ENCODE measurements at places on chromosomes 16 and 17.

DNA sequence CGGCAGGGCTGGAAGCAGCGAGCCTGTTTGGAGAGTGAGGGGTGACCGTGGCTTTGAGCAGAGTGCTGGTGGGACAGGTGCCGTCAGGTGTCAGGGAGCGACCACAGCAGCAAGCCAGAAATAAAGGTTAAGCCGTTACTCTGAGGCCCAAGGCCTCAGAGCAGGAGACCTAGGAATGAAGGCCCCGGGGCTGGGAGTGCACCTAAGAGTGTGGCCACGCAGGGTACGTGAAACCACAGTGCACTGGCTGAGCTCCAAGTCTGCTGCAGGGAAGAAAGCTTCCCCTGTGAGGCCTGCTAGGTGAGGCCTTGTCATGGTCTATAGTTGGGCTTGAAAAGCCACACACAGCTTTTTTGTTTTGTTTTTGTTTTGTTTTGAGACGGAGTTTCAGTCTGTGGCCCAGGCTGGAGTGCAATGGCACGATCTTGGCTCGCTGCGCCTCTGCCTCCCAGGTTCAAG, 8.7 kb downstream of the CLUAP1 start:
- no peak for DNase-seq

DNA sequence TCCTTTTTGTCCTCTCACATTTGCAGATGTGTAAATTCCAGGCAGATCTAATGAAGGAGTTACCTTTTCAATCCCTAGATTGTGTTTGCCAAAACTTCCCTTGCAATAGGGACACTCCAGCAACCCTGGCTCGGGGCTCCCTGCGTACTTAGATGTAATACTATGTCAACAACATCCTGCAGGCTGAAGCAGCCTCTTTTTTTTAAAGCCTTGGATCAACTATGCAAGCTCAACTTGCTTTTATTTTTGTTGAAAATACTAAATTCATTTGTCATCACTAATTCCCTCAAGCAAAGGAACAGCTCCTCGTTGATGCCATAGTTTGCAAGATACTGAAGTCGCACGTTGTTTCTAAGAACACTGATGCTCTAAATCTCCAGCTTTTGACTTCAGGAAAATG, 59.1 kb downstream of the GRIN2A start:
- DNase-seq: no peak

GRCh38 chr17:71830866-71831265, 290.0 kb upstream of the SOX9 start:
- DNase-seq: no peak

- DNase-seq: no peak
These were observed 204.4 kb downstream of the C16orf78 start for GRCh38 chr16:49578018-49578417.

GRCh38 chr16:27195941-27196595, 7.3 kb upstream of the KDM8 start:
- no peak for DNase-seq

DNA sequence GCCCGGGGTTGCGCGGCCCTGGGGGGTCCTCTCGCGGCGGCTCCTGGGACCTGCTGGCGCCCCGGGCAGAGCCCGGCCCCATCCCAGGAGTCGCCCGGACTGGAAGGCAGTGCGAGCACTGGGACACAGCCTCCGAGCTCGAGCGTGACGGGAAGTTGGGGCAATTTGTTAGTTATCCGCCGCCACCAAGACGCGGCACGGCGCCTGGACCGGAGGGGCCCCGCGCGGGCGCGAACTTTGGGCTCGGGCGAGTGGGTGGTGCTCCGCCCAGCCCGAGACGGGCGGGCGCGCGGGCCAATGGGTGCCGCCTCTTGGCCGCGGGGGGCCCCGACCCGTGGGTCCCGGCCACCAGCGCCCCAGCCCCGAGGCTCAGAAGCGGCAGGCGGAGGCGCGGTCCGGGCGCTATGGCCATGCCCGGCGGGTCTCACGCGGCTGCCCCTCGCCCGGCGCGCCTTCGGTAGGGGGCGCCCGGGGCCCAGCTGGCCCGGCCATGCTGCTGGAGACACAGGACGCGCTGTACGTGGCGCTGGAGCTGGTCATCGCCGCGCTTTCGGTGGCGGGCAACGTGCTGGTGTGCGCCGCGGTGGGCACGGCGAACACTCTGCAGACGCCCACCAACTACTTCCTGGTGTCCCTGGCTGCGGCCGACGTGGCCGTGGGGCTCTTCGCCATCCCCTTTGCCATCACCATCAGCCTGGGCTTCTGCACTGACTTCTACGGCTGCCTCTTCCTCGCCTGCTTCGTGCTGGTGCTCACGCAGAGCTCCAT, at the start of gene ADORA2B:
Gene ADORA2B (plus strand): TSS at position 372 of the 768 bp plus-strand sequence. CDS start 119 bp downstream, at position 491.
- DNase-seq: peak; percentile 41

DNA sequence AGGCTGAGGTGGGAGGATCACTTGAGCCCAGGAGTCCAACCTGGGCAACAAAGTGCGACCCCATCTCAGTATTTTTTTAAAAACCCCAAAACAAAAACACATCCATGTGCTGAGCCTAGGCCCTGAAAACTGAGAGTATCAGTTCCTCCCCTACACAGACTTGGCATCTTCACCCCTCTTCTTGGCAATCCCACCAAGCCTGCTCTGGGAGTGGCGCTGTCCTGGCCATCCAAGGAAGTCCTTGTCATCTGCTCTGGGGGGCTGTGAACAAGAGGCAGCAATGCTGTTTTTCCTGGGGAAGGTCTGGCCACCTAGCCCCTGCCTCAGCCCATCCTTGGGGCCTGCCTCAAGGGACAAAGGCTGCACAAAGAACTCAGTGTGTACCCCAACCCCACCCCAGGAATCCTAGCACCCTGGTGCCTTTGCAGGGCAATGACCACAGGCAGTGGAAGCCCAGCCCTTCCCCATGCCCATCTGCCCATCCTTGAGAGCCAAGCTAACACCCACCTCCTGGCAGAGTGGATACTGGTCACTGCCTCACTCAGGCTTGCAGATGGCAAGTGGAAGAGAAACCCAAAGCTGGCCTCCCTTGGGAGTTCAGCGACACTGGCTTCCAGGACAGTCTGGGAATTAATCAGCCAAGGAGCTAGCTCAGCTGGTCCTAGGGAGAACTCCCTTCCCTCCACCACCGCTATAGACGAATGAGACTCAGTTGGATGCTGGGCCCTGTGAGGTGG, 14.8 kb upstream of the GFOD2 start:
- DNase-seq: no peak

DNA sequence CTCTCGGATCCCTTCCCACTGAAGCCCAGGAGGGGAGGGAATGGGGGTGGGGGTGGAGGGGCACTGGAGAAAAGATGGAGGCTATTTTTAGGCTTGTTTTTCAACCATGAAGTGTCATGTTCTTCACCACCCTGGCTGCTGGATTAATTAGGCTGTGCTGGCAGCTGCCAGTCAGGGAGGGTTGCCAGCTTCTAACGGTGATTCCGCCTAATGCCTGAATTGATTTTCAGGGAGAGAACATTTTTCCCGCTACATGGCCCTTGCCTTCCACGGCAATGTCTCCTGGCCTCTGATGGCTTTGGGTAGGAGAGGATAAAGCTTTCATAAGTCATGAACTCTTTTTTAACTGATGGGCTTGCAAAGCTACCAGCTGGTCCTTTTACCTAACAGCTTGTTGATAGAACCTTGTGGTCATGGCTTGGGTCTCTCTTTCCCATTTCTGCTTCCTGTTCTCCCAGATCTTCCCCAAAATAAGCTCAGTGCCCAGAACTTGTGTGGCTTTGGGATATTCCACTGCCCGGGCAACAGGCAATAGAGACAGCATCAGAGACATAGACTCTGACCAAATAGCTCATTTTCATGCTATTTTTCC, 167.4 kb downstream of the PITPNC1 start:
- DNase-seq: no peak

DNA sequence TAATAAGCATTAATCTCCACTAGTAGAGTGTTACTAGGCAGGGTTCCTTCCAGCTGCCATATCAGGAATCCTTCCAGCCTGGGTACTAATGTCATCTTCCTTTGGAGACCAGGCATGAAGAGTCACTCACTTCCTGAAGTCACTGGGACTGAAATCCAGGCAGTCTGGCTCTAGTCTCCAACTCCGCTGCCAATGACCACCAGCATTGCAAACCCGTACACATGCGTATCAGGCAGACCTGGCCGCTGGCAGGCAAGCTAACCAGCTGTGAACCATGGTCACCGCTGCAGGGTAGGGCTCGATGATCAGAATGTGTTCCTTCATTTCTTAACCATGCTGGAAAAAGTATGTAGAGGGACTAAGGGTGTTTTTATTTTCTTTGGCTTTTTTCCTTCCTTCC, 255.5 kb downstream of the CDH13 start:
- DNase-seq: peak; percentile 56

DNA sequence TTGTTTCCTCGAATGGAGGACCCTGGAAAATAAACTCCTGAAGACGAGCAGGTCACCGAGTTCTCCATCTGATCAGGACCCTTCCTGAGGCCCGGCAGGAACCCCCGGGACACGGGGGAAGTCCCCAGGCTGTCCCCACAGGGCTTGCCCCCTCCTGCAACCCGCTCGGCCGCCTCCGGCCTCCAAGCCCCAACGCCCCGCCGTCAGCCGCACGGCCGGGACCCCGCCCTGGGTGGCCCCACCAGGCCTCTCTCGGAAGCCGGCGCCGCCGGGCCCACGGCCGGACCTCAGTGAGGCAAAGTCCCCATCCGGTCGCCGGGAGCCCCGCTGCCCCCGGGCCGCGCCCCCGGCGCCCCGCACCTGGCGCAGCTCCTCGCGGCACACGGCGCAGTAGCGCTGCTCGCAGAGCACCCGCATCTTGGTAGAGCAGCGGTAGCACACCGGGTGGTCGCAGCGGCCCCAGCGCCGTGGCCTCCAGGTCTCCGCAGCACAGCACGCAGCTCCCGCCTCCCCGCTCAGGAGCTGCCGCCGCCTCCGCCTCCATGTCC, 383 bp downstream of the ZNF598 start:
- no peak for DNase-seq

GRCh38 chr17:13321951-13322701, 279.6 kb downstream of the HS3ST3A1 start:
- no peak for DNase-seq
